ENCODE measurements at places on chromosomes 6 and 20. TPM values are rescaled to one million over a fixed set of nuclear protein-coding genes. Genes with fewer than 3 reads are reported as not detected.

DNA sequence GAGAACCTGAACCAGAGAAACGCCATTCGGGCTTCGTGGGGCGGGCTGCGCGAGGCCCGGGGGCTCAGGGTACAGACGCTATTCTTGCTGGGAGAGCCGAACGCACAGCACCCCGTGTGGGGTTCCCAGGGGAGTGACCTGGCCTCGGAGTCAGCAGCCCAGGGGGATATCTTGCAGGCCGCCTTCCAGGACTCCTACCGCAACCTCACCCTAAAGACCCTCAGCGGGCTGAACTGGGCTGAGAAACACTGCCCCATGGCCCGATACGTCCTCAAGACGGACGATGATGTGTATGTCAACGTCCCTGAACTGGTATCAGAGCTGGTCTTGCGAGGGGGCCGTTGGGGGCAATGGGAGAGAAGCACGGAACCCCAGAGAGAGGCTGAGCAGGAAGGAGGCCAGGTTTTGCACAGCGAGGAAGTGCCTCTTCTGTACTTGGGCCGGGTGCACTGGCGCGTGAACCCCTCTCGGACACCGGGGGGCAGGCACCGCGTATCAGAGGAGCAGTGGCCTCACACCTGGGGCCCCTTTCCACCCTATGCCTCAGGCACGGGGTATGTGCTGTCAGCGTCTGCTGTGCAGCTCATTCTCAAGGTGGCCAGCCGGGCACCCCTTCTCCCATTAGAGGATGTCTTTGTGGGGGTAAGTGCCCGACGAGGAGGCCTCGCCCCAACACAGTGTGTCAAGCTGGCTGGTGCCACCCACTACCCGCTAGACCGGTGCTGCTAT is 904 bp downstream of the B3GALT4 start:
- no peak for ATAC-seq

DNA sequence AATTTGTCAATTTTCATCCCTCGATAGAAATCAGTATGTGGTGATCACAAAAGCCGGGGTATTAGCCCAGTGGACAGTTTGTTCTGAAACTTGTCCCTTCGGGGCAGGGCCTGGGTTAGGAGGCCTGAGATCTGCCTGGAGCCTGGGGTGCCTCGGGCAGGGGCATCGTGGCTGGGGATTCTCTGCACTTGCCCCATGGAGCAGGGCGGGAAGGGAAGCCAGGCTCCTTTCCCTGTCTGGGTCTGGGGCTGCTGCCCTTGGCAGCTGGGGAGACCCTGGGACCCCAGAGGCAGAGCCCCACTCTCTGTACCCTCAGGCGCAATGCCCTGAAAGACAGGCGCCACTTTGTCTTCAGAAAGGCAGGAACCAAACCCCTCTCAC is 27.4 kb downstream of the NTSR1 start:
- ATAC-seq, result no peak

GRCh38 chr6:142935553-142936517 is 9.1 kb downstream of the HIVEP2 start:
- peak; percentile 53 for ATAC-seq

- ATAC-seq, result peak; percentile 68
Measured at GRCh38 chr6:122530440-122531046, 58.9 kb upstream of the SERINC1 start.

DNA sequence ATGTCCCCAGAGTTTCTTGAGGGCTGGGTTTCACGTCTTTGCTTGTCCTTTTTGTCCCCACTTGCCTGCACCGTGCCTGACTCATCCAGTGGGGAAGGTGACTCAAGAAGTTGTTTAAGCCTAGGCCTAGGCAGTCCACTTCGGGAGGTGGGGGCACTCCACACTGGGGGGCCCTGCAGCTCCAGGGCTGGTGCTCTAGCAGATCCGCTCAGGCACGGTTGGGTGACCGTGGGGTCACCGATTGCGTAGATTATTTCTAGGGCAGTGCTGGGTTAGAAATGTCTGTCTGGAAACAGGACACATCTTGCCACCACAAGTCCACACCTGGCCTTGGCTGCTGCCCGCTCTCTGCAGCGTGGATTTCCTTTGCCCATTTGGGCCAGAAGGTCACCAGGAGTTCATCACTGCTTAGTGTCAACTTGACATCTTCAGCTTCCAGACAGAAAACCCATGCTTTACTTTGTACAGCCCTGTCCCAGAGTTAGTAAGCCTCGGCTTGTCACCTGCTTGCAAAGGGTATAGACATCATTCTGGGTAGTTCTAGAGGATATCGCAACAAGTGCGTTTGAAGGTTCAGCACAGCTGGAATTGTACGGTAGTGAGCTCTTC is 13.6 kb upstream of the C20orf144 start:
- peak; percentile 18 for ATAC-seq

DNA sequence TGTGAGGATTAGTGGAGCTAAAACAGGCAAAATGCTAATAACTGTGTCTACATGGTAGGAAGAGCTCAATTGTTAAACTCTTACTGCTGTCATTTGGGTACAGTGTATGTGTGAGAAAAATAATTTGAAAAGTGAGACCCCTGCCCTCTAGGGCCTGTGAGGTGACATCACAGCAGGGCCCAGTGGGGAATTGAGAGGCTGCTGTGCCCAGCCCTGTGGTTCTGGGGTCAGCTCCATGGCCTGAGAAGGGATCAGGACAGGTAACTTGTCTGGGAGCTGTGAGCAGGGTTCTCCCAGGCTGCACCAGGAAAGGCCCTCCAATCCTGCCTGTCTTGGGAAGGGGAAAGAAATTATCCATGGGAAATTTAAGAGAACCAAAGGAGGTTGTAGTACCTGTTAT is 1.3 kb downstream of the SIRPB1 start:
- ATAC-seq, result no peak

Gene TRIM40
- not detected for total RNA-seq

Gene EDN3
- 0.45 TPM for total RNA-seq

Gene MRAP2
- 0.11 TPM for total RNA-seq

Gene TRIM31
- not detected for total RNA-seq

Gene HLA-DQA2
- total RNA-seq, result 0.77 TPM
